ENCODE measurements at places on chromosomes 12 and 14.

GRCh38 chr14:76134231-76134630 lies 17.5 kb upstream of the GPATCH2L start:
- DNase-seq = no peak

DNA sequence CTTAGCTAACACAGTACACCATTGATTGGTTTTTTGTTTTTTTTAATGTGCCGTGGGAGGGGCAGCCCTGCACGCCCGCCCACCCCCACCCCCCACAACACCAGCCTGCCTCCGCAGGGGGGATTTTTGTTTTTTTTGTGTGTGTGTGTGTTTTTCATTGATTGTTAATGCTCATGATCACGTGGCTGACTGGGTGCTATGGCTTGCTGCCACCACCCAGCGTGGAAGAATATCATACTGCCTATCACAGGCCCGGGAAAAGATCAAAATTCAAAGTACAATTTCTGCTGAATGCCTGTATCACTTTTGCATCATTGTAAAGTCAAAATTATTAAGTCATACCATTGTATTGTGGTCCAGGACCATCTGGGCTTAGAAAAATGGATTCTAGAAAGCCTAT lies 8.3 kb downstream of the RESF1 start:
- no peak for DNase-seq

DNA sequence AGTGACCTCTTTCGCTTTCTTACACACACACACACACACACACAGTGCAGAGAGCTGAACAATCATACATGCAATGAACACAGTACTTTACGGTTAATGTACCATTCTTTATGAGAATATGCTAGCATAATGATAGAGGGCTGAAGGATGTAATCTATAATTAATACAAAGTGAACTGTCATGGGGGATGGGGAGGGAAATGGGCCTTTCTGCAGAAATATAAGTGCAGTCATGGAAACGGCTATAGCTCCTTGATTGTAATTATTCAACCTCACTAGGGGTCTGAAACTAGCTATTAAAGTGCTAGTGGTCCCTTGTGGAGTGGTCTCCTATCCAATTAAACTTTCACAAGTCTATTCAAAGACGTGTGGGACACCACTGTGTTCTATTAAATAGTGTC lies 443.2 kb upstream of the FOXG1 start:
- DNase-seq = no peak

GRCh38 chr12:57886542-57886941 lies 40.0 kb upstream of the CTDSP2 start:
- DNase-seq = no peak

GRCh38 chr12:118391836-118392235 lies 15.5 kb downstream of the SUDS3 start:
- no peak for DNase-seq

DNA sequence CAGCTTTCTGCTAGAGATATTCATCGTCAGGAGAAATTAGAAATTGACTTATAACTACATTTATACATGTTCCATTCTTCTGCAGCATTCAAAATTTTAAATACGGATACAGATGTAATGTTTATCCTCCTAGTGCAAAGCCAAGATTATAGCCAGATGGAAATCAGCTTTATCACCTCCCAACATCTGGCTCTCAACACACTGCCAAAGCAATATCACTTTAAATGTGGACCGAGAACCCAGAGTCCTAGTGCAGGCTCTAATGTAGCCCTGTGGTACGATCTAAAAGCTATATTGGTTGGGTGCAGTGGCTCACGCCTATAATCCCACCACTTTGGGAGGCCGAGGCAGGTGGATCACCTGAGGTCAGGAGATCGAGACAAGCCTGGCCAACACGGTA lies 6.5 kb downstream of the MLH3 start:
- DNase-seq = no peak

DNA sequence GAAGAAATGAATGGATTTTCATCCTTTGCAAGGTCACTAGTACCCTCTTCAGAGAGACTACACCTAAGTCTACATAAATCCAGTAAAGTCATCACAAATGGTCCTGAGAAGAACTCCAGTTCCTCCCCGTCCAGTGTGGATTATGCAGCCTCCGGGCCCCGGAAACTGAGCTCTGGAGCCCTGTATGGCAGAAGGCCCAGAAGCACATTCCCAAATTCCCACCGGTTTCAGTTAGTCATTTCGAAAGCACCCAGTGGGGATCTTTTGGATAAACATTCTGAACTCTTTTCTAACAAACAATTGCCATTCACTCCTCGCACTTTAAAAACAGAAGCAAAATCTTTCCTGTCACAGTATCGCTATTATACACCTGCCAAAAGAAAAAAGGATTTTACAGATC lies 40.8 kb downstream of the SPATA7 start:
- DNase-seq = no peak

DNA sequence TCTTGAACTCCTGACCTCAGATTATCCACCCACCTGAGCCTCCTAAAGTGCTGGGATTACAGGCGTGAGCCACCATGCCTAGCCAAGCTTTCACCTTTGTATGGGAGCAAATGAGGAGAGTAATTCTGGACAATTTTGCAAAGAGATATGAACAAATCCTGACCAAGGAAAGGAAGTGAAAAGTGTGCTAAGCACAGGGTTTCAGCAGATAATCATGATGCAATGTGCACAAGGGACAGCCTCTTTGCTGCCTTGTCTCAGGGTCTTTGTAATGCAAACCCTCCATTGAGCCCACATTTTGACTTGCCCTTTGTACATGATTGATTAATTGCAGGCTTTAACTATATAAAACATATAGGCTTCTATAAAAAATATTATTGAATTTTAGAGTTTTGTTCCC lies 9.2 kb upstream of the PYGL start:
- no peak for DNase-seq

DNA sequence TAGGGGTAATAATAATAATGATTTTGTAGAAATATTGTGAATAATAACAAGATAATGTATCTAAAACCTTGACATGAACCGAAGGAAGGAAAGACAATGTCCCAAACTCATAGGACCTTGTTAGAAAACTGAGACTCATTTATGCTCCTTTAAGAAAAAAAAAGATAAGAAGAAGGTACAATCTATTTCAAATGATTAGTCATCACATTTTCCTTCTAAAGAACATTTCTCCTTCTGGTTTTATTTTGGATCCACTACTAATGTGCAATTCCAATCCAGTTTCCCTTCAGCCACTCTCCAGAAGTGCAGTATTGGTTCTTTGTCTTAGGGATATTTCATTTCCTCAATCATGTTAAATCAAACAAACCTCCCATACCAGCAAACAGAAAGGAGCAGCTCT lies 526.7 kb downstream of the FUT8 start:
- no peak for DNase-seq

DNA sequence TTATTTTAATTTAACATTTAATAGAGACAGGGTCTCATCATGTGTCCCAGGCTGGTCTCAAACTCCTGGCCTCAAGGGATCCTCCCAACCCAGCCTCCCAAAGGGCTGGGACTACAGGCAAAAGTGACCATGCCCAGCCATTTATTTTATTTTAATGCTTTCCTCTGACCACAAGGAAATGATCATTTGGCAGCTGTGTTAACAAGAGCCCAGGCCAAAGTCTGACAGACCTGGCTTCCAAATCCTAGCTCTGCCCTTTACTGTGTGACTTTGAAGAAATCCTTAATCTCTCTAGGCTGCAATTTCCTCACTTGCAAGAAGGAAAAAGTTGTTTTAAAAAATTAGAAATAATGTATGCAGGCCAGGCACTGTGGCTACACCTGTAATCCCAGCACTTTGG lies 16.7 kb upstream of the GCH1 start:
- DNase-seq = no peak

GRCh38 chr14:34461334-34462131 lies 507 bp downstream of the SPTSSA start:
- DNase-seq = peak; percentile 28

- DNase-seq = peak; percentile 35
Observed at GRCh38 chr12:75641031-75641780, 129.8 kb upstream of the KRR1 start.
